ENCODE measurements at places on chromosomes 16 and 17.

DNA sequence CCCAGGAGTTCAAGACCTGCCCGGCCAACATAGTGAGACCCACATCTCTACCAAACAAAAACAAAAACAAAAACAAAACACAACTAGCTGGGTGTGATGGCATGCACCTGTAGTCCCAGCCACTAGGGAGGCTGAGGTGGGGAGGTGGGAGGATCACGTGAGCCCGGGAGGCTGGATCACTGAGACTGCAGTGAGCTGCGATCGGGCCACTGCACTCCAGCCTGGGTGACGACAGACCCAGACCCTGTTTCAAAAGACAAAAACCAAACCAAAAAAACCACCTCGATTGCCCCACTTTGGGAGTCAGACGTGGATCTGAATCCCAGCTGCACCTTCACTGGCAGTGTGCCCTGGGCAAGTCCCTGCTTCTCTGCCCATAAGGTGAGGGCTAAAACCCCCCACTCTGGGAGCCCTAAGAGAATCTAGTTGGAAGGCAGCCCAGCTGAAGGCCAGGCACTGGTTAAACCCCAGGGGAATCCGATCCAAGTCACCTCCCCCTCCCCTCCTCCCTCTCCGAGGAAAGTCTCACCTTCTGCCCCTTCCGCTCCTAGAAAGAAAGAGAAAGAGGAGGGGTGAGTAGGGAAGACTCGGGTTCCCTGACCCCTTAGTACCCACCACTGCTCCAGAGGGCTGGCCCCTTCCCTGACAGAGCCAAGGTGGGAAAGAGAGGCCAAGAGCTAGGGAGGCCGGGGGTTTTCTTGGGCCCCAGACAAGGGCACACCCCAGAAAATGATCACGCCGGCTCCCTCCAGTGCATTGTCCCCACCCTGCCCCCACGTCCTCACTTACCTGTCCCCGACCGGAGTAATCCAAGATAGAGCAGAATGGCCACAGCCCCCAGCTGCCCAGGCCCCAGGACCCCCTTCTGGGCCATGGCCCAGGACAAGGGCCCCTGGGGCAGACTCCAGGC is 647 bp downstream of the PRSS8 start:
- no peak for DNase-seq

GRCh38 chr16:25478476-25478875 is 213.3 kb upstream of the HS3ST4 start:
- DNase-seq = no peak

GRCh38 chr16:1460602-1461138 is 14.2 kb downstream of the CLCN7 start:
- DNase-seq = no peak

DNA sequence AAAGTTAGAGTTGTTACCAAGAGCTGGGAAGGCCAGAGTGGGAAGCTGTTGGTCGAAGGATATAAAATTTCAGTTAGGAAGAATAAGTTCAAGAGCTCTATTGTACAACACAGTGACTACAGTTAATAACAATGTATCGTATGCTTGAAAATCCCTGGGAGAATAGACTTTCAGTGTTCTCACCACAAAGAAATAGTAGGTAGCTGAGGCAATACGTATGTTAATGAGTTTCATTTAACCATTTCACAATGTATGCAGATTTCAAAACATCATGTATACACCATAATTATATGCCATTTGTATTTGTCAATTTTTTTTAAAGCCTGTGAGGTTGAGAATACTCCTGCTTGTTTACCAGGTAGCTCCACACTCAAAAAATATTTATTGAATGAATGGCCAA is 41.5 kb upstream of the MYOCD start:
- DNase-seq = no peak

GRCh38 chr17:45435481-45435880 is 2.8 kb upstream of the ARHGAP27 start:
- DNase-seq = no peak

- DNase-seq = no peak
These were observed 111.7 kb upstream of the CHMP6 start for GRCh38 chr17:80879723-80880647.

- DNase-seq = no peak
These were observed 251.7 kb downstream of the CPPED1 start for GRCh38 chr16:12551946-12552345.

DNA sequence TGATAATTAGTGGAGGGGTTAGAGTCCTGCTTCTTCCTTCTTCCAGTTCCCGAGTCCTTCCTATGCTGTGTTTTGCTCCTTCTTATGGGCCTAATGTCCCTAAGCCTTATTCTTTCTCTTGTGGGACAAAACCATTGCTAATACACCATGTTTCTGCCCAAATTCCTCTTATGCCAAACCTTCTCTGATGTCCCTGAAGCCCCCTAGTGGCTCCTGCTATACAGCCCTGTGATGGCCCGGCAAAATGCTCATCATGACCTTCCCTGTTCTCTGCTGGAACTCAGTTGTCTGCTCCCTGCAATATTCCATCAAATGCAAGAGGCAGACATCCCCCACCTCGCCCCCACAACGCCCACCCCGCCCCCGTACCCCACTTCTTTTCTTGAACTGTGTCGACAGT is 171.6 kb downstream of the CDH11 start:
- no peak for DNase-seq

DNA sequence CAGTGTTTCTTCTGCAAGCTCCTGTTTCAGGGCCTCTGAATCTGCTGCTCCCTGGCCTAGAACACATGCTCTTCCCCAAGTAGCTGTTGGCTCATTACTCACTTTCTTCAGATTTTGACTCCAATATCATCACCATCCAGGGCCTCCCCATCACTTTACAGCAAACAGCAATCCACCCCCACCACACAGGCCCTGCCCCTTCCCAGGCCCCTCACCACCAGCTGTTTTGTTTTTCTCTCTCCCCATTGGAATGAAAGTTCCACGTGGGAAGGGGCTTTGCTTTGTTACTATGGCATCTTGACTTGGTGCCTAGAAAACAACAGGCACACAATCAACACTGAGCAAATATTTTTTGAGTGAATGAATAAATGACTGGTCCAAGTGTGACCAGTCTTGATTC is 4.0 kb downstream of the TMEM170A start:
- DNase-seq = no peak

- no peak for DNase-seq
These were observed 37.4 kb downstream of the CDR2 start for GRCh38 chr16:22337045-22337444.

DNA sequence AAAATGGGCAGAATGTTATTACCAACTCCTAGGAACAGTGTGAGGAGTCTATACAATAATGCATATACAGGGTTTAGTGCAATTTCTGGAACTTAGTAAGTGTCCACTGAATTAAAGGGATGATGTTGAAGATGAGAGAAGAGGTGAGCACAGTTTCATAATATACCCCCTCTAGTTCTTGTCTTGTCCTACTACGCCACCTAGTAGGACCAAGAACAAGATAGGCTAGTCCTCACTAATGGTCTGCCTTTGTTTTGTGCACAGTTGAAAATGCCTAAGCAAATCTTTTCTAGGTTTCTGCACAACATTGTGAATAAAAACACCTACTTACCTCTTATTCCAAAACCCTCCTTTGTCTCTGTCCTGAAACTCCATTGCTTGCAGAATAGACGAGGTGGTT is 670.2 kb downstream of the CDH8 start:
- no peak for DNase-seq

DNA sequence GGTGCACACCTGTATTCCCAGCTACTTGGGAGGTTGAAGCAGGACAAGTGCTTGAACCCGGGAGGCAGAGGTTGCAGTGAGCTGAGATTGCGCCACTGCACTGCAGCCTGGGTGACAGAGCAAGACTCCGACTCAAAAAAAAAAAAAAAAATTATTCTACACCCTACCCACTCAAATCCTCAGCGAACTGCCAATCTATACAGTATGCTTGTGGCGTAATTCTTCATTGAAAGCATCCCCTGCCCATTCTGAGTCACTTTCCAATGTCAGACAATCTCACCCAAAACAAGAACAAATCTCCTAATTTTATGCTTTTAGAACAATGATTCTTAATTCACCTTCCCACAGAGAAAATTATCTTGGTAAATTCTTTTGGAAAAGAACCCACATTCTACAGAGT is 12.0 kb downstream of the AMFR start:
- DNase-seq = no peak

GRCh38 chr17:32497431-32498205 is 10.8 kb downstream of the CDK5R1 start:
- DNase-seq = no peak

GRCh38 chr16:25177831-25178688 is 38.7 kb upstream of the AQP8 start:
- no peak for DNase-seq

DNA sequence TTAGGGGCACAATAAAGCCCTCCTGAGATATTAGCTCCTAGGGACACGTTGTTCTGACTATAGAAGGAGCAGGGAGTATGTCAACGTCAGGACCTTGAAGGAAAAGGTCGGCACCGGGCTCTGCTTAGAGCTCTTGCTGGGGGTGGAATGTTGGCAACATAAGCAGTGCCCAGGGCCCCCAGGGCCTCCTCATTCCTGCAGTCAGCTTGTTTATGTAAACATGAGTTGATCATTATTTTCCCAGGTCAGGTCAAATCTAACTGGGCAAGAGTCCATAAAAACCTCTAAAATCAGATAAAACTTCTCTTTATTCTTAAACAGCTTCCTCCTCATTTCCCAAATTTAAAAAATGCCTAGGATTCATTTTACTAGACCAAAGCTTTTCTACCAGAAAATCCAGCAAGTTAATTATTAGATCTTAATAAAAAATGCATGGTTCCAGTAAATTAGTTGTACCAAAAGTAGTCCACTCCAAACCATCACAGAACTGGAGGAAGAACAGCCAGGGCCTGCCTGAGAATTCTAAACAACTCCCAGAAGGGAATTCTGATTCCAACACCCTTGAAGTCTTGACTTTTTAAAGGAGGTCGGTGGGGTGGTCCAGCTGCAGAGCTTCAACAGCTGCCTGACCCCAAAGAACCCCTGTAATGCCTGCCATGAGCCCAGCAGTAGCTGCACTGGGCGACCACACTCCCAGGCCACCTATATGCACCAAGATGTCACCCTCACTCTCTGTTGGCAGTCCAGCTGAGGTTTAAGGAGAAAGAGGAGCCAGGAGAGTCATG is 54.3 kb downstream of the AMFR start:
- DNase-seq = no peak

DNA sequence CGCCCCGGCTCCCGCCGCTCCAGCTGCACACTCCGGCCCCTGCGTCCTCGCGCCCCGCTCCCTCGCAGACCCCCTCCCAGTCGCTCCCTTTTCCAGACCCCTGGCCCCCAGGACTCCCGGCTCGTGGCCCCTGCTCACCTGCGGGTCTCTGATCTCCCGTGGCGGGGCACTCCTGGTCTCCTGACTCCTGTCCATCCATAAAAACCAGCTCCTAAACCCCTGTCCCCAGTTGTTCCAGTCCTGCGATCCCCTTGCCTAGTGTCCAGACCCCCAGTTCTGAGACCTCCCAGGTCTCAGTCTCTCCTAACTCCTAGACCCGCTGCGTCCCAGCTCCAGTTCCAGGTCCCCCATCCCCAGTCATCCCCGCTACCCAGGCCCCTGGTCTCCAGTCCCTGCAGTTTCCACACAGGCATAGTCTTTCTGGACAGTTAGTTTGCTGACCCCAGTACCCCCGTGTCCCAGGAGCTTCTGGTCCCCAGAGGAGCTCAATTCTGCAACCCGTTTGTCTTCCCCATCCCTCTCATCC is 379 bp downstream of the SNX29 start:
- DNase-seq = no peak

DNA sequence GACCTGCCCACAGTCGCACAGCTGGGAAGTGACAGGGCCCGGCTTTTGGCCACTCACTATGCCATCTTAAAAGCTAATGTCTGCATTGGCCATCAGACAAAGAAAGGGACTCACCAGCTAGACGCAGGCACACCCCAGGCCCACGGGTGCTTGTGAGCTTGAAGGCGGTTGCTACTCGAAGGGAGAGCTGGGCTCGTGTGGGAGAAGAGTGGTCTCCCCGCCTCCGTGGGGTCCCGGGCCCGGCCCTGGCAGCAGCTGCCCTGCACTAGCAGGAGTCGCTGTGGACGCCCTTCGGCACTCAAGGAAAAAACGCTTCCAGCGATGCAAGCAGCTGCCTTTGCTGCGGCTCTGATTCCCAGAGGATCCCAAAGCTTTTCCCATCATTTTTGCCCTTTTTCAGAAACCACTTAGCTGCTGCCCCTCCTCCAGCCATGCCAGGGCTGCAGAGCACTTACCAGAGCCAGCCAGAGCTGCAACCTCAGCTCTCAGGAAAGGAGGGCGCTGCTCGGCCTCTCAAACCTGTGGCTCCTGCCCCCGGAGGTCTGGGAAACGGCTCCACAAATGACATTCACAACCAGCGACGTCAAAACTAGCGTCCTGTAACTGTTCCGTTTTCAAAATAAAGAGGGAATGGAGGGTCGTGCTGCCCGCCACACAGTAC is 12.3 kb downstream of the TRPV1 start:
- no peak for DNase-seq

DNA sequence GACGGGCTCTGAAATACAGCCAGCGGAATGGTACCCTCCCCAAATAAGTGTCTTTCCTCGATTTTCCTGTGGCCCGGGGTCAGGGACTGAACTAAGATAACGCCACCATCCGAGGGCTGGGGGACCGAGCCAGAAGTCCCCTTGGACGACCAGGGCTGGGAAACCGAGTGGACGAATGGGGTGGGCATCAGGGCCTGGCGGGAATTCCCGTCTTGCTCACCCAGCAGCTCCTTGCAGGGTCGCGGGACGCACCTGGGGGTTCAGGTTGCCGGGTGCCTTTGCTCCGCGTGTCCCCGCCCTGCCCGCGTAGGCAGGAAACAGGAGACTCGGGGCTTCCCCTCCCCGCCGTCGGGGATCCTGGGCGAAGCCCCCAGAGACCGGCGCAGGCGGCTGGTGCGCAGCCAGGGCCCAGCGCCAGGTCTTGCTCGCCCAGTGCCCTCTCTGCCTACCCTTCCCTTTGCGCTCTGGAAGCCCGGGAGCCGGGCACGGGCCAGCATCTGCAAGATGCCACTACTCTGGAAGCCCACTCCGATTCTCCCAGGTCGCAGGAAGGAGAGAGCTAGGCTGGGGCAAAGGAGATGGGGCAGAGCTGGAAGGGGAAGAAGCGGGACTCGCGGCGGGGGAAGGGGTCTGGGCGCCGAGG is 665 bp upstream of the GRIN2C start:
- DNase-seq = no peak

- DNase-seq = no peak
These were observed 7.8 kb downstream of the MEFV start for GRCh38 chr16:3248596-3248995.

DNA sequence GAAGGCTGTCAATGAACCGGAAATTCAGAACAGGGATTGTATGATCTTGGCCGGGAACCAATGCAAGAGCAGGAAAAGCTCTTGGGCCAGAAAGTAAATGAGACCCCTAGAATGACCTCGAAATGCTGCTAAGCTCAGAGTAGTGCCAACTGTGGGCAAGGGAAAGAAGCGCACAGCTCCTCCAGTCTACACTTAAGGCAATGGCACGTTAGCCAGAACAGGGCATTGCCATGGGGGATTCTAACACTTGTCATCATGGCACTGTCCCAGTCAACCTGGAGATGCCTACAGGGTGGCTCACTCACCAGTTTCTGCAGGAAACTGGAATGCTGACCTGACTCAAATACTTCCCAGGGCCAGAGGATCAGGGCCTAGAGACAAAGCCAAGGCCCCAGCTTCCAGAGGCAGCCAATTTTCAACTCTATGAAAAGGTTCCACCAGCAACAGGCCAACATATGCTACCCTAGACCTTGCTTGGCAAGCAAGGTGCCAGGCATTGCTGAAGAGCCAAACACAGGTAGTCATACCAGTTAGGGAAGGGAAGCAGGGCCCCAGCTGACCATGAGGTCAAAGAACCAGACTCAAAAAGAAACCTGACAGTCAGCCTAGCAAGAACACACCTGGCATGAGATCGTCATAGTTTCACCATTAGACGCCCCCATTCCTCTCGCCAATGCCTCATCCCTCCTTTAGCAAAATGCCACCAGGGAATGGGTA is 34.9 kb downstream of the ARHGAP17 start:
- no peak for DNase-seq
